Activated naive CD8-positive, alpha-beta T cell treated with anti-CD3 and anti-CD28 coated beads, Interleukin-2, amount 10 ng/mL, durations not matched to agents 7 days and 5 days (primary cell): ENCODE measurements at places on chromosomes 1 and 21. TPM values are rescaled to one million over a fixed set of nuclear protein-coding genes. Genes with fewer than 3 reads are reported as not detected.

The REN gene
- not detected for total RNA-seq

The OPRD1 gene
- not detected for total RNA-seq

The SPRR2G gene
- total RNA-seq, result not detected

The RPE65 gene
- not detected for total RNA-seq
